ENCODE measurements at places on chromosomes 4 and X.

DNA sequence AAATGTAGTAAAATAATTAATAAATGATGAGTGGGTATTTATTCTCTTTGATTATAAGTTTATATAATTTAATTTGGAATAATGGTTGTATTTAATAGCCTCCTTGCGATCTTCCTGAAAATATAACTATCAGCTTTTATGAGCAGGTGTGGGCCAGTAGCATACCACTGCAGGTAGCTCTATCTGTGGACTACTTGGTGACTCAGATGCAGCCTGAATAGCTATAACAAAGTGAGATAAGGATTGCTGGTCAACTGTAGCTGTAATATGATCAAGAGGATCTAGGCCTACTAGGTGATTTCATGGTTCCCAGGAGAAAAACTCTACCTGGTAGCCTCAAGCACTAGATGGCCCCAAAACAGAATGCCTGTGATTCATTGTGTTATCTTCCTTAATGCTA is 47.1 kb upstream of the BMP15 start:
- DNase-seq, result no peak

DNA sequence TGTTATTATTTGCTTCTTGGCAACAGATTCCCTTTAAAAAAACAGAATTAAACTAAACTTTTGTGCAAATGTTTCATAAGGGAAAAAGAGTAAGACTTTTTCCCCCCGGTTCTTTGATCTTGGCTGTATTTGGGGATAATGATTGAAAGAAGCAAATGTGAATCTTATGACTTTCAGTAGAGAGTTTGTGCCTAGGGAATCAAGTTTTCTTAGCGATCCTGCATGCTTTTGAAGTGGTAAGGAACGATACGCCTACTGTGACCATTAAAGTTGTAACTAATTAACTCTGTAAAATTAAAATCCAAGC is 9.0 kb downstream of the ATP10D start:
- no peak for DNase-seq

DNA sequence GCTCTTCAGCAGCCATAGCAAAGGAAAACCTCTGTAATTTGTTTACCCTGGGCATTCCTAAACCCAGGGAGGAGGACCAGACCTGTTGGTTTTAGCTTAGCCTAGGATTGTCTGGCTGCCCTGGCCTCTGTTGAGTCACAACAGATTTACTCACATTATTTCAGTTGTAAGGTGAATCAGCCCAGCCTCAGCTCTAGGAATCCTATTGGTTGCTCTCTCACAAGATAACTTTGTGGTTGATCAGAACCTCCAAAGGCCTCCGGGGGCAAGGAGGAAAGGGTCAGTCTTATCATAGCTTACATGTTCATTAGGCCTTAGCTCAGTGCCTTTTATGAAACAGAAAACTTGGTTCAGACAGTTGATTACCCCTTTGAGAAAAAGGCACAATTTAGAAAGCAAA is 41.0 kb downstream of the PDK3 start:
- no peak for DNase-seq

DNA sequence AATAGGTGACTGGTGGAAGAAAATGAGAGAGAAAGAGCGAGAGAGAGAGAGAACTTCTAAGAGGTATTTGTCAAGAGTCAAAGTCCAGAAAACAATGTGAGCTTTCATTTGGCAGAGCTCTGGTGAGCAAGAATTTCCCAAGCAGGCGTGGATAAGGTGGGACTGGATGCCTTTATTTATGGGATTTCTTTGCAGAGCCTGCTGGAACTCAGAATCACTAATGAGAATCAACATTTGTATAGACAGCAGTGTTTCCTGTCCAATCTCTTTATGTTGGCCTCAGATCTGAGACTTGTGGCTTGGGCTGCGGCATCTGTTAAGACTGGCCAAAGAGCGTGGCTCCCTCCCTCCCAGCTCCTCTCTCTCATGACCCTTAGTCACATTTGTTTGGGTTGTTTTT is 67.9 kb upstream of the TBL1X start:
- DNase-seq, result no peak

DNA sequence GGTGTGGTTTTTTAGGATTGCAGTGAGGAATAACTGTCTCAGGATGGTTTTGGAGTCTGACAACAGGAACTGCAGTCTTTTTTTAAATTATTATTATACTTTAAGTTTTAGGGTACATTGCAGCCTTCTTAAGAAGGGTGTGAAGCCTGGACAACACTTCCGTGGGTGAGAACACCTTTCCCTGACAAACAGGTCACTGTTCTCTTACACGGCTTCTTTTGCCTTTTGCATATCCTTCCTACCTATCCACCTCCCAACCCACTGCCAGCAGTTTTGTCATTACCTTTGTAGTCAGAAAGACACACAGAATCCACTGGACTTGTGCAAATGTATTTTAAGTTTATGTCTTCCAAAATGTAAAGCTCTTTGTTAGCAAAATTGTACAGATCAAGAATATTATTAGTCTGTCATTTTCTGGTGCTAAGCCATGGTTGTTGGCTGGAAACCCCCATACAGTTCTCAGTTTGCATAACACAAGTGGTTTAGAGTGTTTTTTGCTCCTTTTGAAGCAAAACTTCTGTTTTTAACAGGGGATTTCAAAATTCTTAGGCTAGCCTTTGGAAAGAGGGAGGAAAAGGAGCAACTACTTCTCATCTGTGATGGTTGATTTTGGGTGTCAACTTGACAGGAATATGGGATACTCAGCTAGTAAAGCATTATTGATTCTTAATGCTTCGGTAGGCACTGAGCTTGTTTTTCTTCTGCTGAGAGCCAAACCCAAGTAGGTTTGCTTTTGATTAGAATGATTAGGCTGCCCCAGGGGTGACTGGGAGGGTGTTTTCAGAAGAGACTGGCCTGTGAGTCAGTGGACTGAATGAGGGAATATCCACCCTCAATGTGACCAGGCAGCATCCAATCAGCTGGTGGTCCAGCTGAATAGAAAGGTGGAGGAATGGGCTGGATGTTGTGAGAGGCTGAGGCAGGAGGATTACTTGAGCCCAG is 29.4 kb upstream of the KLHL2 start:
- no peak for DNase-seq

DNA sequence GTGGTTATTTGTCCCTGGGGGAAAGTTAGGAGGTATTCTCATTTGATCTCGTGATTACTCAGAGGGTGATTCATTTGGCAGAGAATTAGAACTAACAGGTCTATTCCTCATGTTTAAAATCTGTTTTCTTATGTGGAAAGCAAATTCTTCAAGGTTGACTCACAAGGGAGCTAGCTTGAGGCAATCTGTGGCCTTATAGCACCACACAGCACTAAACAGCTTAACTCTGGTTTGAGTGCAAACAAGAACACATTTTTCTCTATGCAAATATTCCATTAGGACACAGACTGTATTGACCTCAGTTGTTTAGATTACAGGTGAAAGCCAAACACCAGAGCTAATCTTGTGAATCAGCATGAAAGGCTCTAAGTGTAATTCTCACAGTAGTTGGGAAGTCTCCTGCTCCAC is 694.4 kb upstream of the POU3F4 start:
- no peak for DNase-seq

- no peak for DNase-seq
Observed at GRCh38 chrX:120625371-120625770, 4.5 kb downstream of the C1GALT1C1 start.

- DNase-seq, result peak; percentile 37
Observed at GRCh38 chr4:48047421-48047844, 30.9 kb downstream of the NIPAL1 start.

- no peak for DNase-seq
Observed at GRCh38 chr4:176988226-176988625, 195.5 kb upstream of the VEGFC start.

DNA sequence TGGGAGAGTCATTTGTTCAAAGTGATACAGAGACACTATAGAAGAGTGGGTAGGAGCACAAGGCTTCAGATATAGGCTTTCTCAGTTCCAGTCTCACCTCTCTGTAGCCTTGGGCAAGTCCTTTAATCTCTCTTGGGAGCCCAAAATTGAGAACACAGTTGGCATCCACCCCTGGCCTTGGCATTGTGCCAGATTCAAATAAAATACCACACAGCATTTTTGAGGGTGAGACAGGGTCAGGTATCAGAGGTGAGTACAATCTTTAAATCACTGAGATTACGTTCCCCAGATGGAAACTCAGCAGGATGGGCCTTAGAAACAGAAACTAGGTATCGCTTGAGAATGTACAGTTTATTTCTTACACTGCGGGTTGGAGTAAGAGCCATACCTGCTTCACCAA is 25.2 kb upstream of the SMIM10L2A start:
- no peak for DNase-seq

- DNase-seq, result no peak
Observed at GRCh38 chr4:173360587-173361221, 10.1 kb upstream of the SAP30 start.

DNA sequence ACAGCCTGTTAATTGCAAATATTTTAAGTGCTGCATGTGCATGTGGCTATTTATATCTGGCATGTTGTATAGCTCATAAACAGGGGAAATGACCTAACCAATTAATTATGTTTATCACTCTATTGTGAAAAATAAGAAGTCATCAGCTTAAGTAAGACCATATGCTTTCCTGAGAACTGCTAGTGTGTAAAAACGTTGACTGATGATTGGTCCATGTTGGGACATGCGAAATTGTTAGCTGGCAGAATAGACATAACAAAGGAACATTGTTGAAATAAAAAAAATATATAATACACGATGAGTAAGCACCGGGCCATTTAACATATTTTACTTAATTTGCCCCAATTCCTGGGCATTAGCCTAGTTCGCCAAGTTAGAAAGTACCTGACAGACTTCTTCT is 207.5 kb downstream of the ANK2 start:
- DNase-seq, result no peak

DNA sequence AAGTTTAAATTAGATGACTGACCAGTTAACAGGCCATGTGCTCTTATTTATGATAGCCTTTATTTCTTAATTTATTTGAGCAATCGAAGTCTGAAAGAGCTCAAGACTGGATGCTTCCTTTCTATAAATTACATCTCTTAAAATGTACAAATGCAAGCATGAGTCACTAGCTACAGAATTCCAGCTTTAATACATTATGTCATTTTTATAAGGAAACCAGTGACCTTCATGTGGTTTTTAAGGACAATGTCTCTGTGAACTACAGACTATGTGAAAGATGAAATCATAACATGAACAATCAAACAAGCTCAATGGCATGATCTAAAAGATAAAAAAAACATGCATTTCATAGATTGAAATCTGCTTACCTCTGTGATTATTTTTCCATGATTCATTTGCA is 15.4 kb downstream of the HTR2C start:
- no peak for DNase-seq

- no peak for DNase-seq
Observed at GRCh38 chrX:9153300-9153699, 119.4 kb upstream of the FAM9B start.

DNA sequence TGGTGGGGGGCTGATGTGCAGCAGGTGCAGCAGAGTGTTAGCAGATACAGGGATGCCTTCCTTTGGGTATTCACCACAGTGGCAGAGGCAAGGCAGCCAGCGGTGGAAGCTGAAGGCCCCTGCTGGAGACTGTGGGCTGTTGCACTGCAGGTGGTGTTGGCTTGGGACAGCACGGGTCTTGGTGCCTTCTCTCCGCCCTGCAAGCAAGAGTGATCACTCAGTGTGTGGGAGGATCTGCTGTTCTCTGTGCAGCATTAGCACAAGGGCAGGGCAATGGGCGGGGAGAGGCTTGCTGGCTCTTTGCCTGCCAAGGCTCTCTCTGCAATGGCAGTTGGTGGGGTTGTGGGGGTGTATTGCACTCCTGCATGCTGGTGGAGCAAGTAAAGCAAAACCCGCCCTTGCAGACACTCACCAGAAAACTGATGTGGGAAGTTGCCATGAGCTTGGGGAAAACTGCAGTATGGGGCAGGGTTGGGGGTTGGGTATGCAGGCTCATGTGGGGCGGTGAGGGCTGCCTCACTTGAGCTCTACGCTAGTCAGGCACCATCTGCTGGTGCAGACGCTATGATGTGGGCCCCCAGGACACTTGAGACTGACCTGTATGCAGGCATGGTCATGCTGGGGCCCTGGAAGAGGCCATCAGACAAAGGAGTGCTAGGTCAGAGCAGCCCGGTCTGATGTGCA is 820.8 kb upstream of the GRIA3 start:
- no peak for DNase-seq

DNA sequence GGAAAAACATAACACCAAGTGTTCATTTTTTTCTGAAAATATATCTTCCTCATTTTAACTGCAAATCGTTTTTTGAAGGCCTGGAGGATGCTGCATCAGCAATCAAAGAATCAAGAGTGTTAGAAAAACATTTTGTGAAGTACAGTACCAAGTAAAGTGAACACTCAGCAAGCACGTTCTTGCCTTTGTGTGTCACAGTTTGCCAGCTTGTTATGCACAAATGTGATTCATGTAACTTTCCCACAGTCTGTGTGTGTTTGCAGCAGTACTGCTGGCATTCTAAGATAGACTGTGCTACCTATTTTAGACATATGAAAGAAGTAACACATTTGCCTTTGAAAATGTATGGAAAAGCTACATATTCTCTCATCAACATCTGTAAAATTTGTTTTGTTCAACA is 1617.7 kb downstream of the RPA4 start:
- no peak for DNase-seq

- DNase-seq, result no peak
Observed at GRCh38 chr4:61489927-61490326, 289.8 kb downstream of the ADGRL3 start.

GRCh38 chr4:8607603-8608481 is 15.3 kb downstream of the CPZ start:
- no peak for DNase-seq

DNA sequence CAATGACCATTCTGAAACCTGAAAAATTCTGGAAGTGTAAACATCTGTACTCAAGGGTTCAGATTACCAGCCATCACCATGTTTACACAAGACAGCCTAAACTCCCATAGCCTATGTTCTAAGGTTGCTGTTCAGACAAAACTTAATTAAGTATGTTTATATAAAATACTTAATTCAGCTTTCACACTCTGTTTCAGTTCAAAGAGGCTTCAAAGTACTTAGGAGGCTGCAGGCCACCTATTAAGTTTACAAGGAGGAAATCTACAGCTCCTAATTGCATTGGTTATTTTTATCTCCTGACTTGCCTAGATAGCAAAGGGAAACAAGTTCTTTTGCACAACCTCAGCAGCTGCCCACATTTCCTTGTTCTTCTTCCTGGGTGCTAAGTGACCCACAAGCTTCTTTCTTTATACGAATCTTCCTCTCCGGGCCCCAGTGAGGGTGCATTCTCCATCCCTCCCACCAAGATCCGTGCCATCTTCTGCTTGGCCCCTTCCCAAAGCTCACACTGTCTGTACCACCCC is 2.0 kb downstream of the GAK start:
- no peak for DNase-seq

GRCh38 chrX:31423609-31424189 is 351.9 kb upstream of the FTHL17 start:
- DNase-seq, result no peak

DNA sequence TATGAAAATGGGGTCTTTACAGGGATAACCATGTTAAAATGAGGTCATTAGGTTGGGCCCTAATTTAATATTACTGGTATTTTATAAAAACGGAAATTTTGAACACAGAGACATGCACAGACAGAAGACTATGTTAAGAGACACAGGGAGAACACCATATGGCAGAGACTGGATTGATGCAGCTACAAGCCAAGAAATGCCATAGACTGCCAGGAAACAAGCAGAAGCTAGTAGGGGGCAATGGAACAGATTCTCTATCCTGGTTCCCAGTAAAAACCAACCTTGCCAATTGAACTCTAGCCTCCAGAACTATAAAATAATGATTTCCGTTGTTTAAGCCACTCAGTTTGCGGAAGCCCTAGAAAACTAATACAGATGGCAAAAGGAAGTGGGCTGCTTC is 6.6 kb upstream of the GUF1 start:
- DNase-seq, result no peak

Measured in stimulated activated CD4-positive, alpha-beta T cell treated with anti-CD3 and anti-CD28 coated beads, TNF-alpha, amount 100 ng/mL, for 4 hours (primary cell).